Stimulated activated CD8-positive, alpha-beta memory T cell treated with anti-CD3 and anti-CD28 coated beads, Interleukin-12 subunit alpha, Interleukin-12 subunit beta, amount 100 ng/mL, for 4 hours (primary cell): ENCODE measurements at places on chromosomes 1 and 21.

GRCh38 chr1:45488666-45489377 is 2.1 kb downstream of the TESK2 start:
- DNase-seq = no peak

DNA sequence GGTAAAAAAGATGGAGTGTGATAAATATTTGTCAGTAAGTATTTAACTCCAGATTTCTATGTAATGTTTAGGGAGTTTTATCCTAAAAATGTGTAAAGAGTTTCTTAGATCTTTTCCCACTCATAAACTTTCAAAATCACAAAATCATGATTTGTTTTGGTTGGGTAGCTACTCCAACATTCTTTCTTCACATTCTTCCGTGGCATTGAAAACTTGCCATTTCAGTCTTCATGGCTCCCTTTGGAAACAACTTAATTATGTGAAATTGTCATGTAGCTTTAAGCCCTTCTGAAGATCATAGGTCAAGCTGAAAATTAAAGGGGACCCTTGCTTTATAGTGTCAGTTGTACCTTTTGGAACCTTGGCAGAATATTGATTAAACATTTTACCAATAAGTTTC is 73.2 kb downstream of the ADGRL2 start:
- no peak for DNase-seq

GRCh38 chr1:94807742-94808491 is 12.2 kb upstream of the SLC44A3 start:
- no peak for DNase-seq

DNA sequence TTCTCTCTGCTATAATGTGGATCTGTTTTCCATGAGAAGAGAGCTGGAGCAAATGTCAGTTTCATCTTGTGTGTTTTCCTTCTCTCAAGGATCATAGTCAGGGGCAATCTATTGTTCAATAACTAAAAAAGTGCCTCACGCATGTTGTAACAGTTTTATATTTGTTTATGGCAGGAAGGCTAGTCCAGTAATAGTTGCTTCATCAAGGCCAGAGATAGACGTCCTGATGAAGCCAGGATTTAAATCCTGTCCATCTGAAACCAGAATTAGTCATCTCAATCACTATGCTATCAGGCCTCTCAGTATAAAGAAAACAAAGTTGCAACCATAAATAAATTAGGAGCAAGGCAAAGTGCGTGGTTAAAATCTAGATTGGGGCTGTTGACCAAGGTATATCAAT is 30.2 kb upstream of the DUSP10 start:
- no peak for DNase-seq

DNA sequence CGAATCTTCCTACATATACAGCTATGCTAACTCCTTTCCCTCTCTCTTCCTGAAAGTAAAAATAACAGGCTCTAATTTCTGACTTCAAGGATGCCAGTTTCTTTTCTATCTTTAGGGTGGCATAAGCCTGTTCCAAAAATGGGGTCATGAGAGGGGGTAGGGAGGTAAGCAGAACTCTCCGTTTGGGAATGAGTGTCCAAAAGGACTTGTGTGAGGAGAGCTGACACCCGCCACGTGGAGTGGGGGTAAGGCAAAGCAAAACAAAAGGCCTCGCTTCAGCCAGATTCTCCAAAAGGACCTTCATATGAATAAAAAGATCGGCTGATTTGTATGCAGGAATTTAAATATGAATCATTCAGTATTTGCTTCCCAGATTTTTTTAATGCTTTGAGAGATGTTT is 28.6 kb downstream of the PLPPR4 start:
- DNase-seq = no peak

- DNase-seq = no peak
Measured at GRCh38 chr1:241611063-241611462, 29.1 kb downstream of the CHML start.

GRCh38 chr1:43933386-43934100 is at the start of gene ARTN:
Gene ARTN (plus strand): TSS chr1:43933801. CDS start chr1:43935657, 1,856 bp downstream.
- DNase-seq = no peak

DNA sequence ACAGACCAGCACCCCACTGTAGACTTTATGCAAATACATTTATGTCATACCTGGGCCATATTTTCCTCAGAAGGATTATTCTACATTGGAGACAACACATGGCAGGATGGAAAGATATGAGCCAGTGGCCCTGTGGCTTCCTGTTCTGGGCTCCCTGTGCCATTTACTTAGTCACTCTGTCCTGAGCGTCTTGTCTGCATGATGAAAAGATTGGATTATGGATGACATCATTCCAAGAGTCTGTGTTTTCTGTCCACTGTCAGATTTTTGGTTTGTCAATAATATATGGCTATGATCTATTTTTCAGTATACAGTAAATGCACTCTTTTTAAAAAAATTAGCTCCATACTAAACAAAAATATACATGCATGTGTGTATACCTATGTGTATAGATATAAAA is 30.8 kb downstream of the IGSF5 start:
- DNase-seq = no peak
